ENCODE measurements at places on chromosomes 5 and 9. TPM values are rescaled to one million over a fixed set of nuclear protein-coding genes. Genes with fewer than 3 reads are reported as not detected.
A peak's percentile ranks its signal among the peaks of the same experiment; 100 is the strongest.

Gene CDH10
- total RNA-seq = 0.92 TPM

DNA sequence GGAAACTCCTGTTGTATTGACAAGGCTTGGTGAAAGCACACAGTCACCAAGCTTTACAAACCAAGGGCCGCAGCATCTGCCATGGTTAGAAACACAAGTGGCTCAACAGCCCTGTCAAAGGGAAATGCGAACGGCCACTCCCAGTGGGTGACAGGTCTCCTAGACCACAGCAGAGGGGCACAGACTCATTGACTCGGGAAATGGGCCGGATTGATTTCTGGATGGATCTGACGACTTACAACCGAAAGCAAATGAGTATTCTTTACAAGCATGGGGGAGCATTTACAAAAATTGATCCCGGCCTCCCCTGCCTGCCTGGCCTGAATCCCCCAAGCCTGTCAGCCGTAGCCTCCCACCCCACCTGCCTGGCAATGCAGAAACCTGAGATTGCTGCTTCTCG, 48.2 kb downstream of the ADAMTS2 start:
- no peaks in the 10 kb centered on the region for H3K27me3 ChIP-seq
- no peaks in the 10 kb centered on the region for H3K4me1 ChIP-seq
- H3K4me3 ChIP-seq = no peak overlapping the region
- DNase-seq = no peak
- no peaks in the 10 kb centered on the region for H3K36me3 ChIP-seq

- DNase-seq = no peak
- no peaks in the 10 kb centered on the region for H3K27me3 ChIP-seq
- no peaks in the 10 kb centered on the region for H3K36me3 ChIP-seq
- H3K27ac ChIP-seq = no peak overlapping the region
- H3K4me3 ChIP-seq = no peak overlapping the region
Observed at GRCh38 chr9:69874301-69875060, 53.9 kb downstream of the CFAP95 start.

DNA sequence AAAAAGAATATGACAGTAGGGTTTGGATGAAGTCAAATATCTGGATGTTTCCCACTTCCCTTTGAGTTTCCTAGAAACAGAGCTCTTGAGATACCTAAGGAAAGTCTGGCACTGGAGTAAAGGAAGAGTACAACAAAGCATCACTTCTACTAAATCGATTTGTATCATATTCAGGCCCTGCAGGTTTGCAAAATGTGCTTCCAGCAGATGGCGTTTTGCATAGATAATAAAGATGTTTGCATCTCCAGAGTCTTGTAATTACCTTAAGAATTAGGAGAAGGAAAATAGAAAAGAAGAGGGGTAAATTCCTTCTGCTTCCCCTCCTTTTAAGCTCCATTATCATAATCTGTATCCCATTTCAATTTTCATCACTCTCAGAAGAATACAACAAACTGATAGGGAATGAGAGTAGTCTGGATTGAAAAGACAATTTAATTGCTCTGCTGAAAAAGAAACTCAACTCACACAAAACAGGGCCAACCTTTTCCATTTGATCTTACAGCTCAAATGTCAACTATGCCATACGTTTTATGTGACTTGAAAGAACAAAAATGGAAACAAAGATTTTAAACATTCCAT, 380.4 kb downstream of the PTPRD start:
- no peak overlapping the region for H3K4me3 ChIP-seq
- no peak overlapping the region for H3K27ac ChIP-seq
- no peaks in the 10 kb centered on the region for H3K27me3 ChIP-seq
- H3K36me3 ChIP-seq = no peaks in the 10 kb centered on the region

DNA sequence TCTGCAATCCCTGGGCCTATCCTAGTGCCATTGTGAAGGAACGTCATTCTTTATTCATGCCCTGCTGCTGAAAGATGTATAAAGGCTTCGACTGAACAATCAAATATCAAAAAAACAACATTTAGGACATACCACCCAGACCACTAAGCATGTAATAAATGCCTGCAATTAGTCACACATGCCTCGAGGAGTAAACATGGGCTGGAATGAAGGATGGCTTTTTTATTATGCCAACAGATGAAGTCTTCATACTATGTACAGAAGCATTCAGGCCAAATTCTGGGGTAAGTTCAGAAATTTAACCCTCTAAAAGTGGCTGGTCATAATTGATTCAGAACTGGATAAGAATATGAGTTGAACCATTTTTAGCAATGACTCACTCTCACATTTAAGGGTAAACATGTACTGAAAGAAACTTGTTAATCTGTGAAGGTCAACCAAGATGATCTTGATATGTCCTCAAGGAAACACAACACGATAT, 38.1 kb downstream of the FAM240B start:
- H3K27me3 ChIP-seq = no peaks in the 10 kb centered on the region
- no peak for DNase-seq
- H3K27ac ChIP-seq = no peak overlapping the region
- H3K4me3 ChIP-seq = no peak overlapping the region
- no peaks in the 10 kb centered on the region for H3K36me3 ChIP-seq

DNA sequence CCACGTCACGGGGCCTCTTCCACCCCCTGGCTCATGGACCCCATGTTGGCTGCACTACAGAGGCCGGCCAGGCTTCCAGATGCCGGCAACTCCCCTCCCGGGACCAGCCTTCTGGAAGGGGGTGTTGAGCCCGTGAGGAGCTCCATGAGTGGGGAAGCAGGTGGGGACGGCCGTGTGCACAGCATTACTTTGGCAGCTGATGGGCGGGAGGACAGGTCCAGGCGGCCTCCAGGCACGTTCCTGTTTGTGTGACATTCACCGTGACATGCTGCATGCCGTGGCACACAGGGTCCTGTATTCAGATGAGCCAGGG, 29.1 kb upstream of the ABO start:
- no peak overlapping the region for H3K27ac ChIP-seq
- H3K4me1 ChIP-seq = no peaks in the 10 kb centered on the region
- no peak overlapping the region for H3K4me3 ChIP-seq
- no peak for DNase-seq

GRCh38 chr5:133245191-133246052, 193.6 kb downstream of the HSPA4 start:
- no peak overlapping the region for H3K4me3 ChIP-seq
- peak overlapping the region; percentile 17 for H3K27ac ChIP-seq
- no peaks in the 10 kb centered on the region for H3K36me3 ChIP-seq
- H3K4me1 ChIP-seq = no peaks in the 10 kb centered on the region
- DNase-seq = no peak

Gene TXNDC8
- total RNA-seq = not detected

Gene C8G
- 1.6 TPM for total RNA-seq

DNA sequence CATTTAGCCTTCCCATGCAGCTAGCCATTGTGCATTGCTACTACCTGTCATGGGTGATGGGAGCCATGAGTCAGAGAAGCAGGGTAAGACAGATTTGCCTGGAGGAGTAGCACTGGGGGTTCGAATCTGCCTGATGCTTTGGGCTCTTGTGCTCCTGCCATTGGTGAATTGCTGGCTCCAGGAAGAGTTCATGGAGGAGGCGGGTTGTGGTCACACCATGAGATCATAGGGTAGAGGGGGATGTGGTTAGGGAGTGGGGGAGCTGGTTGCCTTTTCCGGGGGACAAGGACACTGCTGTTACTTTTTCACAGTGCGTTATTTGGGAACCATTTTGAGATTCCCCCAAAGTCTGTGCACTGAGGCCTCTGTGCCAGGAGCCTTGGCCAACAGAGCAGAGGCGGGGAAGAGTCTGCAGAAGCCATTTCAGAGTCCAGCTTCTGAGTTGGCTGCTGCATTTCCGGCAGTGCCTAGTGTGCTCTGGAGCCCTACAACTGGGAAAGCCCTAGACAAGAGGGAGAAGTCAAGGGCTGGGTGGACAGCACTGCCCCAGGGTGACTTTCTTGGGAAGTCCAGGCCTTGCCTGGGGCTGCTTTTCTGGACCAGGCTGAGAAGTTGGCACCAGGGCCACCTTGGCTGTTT, 6.2 kb downstream of the ANGPTL2 start:
- no peak overlapping the region for H3K4me3 ChIP-seq
- no peaks in the 10 kb centered on the region for H3K27me3 ChIP-seq

DNA sequence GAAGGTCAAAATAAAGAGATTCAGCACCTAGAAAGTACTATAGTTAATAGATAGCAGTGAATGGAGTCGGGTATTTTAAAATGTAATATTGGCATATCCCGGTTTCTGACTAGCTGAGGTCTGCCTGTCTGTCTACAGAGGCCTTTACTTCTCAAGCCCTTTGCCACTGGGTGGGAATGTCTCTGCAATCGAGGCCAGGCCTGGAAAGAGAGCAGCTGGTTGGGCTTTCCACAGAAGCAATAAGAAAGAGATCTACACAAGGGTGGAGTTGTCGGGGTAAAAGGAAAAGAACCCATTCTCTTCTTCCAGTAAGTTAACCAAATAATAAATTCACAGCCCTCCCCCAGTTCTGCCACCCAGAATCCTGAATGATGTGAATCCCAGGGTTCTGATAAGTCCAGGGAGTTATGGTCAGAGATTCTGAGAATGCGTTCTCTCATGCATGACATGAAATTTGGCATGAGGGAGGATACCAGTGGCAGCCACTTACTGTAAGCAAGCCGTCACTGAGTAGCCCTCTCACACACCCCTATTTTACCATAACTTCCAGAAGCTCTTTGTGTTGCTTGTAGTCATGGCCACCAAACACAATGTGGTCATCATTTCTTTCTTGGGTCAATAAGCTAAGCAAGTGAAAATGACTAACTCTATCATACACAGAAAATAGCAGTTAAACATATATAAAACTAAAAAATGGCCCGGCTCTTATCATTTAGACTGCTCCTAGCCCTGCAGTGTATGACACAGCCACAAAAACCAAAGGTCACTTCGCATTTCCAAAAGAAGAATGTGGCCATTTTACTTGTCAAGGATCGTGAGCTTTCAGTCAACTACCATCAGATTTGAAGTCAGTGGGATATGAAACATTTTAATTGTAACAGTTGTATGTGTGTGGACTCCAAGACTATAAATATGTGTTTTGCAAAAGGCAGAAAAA, 185.0 kb downstream of the GLIS3 start:
- no peak overlapping the region for H3K4me3 ChIP-seq
- H3K27me3 ChIP-seq = no peaks in the 10 kb centered on the region
- H3K4me1 ChIP-seq = no peaks in the 10 kb centered on the region
- peaks cover 4% of the 10 kb centered on the region for H3K36me3 ChIP-seq
- H3K27ac ChIP-seq = no peak overlapping the region
- no peak for DNase-seq

- H3K4me1 ChIP-seq = no peaks in the 10 kb centered on the region
- H3K4me3 ChIP-seq = no peak overlapping the region
- no peaks in the 10 kb centered on the region for H3K36me3 ChIP-seq
- H3K27me3 ChIP-seq = no peaks in the 10 kb centered on the region
- H3K27ac ChIP-seq = no peak overlapping the region
Observed at GRCh38 chr9:87068177-87068840, 121.0 kb upstream of the GAS1 start.

DNA sequence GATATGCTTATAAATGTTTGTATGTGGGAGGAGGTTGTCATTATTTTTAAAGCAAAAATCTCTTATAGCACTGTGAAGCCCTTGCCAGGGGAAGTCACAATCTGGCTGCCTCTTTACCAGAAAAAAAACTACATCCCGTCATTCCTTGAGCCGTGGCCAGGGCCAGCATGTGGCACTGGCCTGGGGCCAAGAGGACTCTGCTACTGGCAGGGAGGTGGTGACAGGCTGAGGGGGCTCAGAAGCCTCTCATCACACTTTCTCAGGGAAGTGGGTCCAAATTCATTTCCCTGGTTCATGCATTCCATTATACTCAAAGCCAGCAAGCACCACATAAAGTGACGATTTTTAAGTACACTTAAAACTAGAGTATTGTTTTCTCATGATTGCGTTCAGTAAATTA, 457.3 kb downstream of the ZNF608 start:
- peaks cover 2% of the 10 kb centered on the region for H3K36me3 ChIP-seq
- peaks cover 8% of the 10 kb centered on the region for H3K4me1 ChIP-seq
- no peak for DNase-seq

DNA sequence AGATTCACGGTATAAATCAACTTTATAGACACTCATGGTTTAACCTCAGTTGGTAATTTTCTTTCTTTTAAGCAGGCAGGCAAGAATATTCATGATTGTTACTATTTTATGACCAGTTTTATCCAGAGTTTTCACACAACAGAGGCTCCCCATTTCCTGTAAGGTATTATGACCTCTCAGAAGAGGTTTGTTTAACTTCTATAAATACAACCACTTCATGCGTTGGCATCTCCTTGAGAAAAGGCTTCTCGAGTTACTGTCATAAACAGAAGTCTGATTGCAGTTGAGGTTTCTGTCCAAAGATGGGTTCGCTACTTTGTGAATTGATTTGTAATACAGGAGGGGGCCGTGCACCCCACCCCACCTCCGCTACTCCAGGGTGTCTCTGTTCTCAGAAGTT, 55.3 kb downstream of the ENTREP1 start:
- no peak overlapping the region for H3K4me3 ChIP-seq
- no peak for DNase-seq
- no peaks in the 10 kb centered on the region for H3K36me3 ChIP-seq
- no peaks in the 10 kb centered on the region for H3K27me3 ChIP-seq
- H3K27ac ChIP-seq = no peak overlapping the region

- no peak for DNase-seq
- H3K4me3 ChIP-seq = no peak overlapping the region
- H3K36me3 ChIP-seq = no peaks in the 10 kb centered on the region
- no peaks in the 10 kb centered on the region for H3K27me3 ChIP-seq
- H3K4me1 ChIP-seq = no peaks in the 10 kb centered on the region
Observed at GRCh38 chr9:78118742-78119473, 87.3 kb upstream of the GNAQ start.

Gene GFI1B
- total RNA-seq = 0.67 TPM

GRCh38 chr9:15935661-15936305, 382.9 kb downstream of the CCDC171 start:
- no peak overlapping the region for H3K27ac ChIP-seq
- H3K27me3 ChIP-seq = no peaks in the 10 kb centered on the region
- no peak for DNase-seq
- H3K36me3 ChIP-seq = no peaks in the 10 kb centered on the region

Gene DMRTA1
- 5.6 TPM for total RNA-seq

DNA sequence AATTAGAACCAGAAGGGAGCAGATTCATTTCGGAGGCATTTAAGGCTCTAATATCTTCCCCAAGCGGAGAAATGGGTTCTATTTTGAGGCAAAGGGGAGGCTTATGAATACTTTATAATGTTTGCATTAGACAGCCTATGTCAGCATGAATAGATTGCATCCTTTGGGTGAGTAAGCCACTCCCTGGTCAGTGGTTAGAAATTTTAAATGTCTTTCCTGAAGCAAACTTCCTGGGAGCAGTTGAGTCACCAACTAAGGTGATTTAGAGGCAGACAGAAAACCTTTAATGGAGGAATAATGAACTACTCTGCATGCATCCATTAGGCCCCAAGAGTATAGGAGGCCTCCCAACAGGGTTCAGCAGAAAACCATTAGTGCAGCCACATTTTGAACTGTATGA, 204.9 kb downstream of the ELAVL2 start:
- no peak overlapping the region for H3K27ac ChIP-seq
- no peaks in the 10 kb centered on the region for H3K4me1 ChIP-seq
- no peaks in the 10 kb centered on the region for H3K27me3 ChIP-seq
- H3K36me3 ChIP-seq = no peaks in the 10 kb centered on the region
- DNase-seq = no peak

DNA sequence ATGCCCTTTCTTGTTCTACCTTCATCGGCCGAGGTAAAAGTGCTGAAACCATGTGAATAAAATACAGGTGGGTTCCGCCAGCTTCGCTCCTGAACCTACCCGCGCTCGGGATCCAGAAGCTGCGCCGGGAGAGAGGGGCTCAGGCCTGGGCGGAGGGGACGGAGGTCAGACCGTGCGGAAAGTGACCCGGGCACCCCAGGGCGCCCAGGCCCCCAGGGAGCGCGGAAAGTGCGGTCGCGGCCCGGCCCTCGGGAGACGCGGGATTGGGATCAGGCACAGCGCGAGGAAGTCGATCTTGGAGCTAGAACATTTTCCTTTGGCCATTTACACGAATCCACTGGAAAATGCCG, 329 bp downstream of the SYK start:
- no peak overlapping the region for H3K27ac ChIP-seq
- no peaks in the 10 kb centered on the region for H3K36me3 ChIP-seq
- peaks cover 75% of the 10 kb centered on the region for H3K27me3 ChIP-seq
